NCI-H1092 (cell line): ENCODE measurements at places on chromosomes 1 and 21.

DNA sequence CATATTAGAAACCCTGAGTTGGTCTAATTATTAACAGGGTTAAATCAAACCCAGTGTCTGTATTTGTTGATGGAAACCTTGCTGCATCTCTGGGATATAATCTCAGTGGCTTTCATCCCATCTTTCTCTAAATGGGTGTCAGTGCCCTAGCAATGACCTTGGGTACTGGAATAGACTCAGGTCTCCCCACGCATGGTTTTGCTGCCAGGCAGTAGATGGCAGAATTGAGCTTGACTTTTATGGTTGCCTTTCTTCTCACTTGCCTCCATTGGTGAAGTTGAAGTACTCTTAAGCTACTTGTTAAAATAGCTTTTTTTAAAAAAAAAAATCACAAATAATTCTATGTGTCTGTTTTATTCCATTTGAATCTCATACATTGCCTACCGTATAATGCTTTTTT, 81.8 kb upstream of the HMCN1 start:
- DNase-seq, result no peak

- no peak for DNase-seq
Observed at GRCh38 chr1:233086961-233087881, 136.8 kb downstream of the NTPCR start.

DNA sequence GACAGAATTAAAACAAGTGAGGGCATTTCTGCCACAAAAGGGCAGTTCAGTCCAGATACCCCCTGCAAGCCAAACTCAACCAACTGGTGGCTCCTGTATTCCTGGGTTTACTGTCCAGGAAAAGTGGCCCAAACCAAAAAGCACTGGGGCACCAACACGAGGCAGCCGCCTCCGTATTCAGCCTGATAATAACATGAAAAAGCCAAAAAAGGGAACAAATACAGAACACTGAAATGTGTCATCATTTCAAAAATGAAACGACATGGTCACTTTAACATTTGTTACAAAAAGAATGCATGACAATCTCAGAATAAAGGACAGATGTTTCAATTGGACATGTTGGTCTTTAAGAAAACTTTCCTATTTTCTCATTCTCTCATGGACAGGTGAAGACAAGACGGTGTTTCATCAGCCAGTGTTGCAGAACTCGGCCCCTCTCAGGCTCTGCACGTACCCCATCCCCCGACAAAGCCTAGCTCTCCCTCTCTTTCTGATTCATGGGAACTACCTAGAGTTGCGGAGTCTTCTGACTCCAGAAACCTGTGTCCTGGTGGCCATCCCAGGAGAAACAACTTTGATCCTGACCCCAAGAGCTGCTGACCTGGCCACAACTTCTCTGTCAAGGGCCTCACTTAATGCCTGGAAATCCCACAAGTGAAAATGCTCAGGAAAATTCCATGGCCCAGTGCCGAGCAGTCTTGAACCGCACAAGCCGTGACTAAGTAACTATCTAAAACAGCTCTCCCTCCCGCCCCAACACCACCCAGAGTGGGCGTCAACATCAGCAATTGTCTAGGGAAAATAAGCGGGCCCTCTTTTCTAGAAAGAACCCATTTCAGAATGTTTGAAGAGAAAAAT, 27.1 kb downstream of the ZBTB17 start:
- no peak for DNase-seq

- no peak for DNase-seq
Observed at GRCh38 chr1:87252406-87252805, 76.3 kb upstream of the LMO4 start.

- DNase-seq, result no peak
Observed at GRCh38 chr1:62336638-62336994, 17.4 kb upstream of the KANK4 start.
